ENCODE measurements at places on chromosomes 3 and 15.

GRCh38 chr3:112470788-112471187 lies 28.5 kb downstream of the BTLA start:
- no peak for DNase-seq

GRCh38 chr15:65414841-65415621 lies 7.7 kb downstream of the IGDCC4 start:
- no peak for DNase-seq

- DNase-seq, result no peak
Measured at GRCh38 chr15:71768184-71768583, 42.2 kb upstream of the NR2E3 start.

DNA sequence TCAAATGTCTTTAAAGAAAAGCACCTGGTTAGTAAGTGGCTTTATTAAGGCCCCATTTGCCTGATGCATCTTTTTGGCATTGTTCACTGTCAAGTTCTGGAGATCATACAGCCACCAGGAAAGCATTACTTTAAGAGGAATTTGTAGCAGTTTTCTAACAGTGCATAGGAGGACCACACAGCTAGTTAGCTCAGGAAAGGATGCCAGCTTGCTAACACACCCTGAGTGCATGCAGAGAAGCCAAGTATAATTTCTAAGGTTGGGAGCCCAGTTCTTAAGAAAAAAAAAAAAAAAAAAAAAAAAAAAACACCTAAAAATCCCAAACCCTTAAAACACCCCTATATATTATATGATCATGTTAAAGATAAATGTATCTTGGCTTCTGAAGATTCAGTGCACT lies 102.0 kb upstream of the FEZF2 start:
- no peak for DNase-seq

GRCh38 chr3:182479419-182480336 lies 313.6 kb upstream of the ATP11B start:
- no peak for DNase-seq

- no peak for DNase-seq
Measured at GRCh38 chr3:122101646-122102045, 46.5 kb downstream of the CD86 start.

GRCh38 chr15:29736012-29736743 lies 86.1 kb downstream of the TJP1 start:
- DNase-seq, result no peak

DNA sequence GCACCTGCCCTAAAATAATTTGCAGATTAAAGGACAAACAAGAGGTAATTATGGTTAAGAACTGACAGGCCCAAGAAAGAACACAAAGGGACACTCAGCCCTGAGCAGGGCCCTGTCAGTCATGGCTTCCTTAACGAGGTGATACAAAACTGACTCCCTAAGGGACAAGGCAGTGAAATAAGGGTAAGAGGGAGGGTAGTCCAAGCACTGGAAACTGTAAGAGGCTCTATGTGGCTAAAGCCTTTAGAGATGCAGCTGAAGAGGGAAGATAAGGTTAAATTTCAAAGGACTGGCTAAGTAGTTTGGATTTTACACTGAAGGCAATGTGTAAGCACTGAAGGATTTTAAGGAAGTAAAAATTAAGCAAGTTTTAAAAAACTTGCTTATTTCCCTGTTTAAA lies 3.9 kb downstream of the ATR start:
- DNase-seq, result no peak

- no peak for DNase-seq
Measured at GRCh38 chr3:59442046-59442445, 392.2 kb upstream of the CFAP20DC start.

- DNase-seq, result no peak
Measured at GRCh38 chr3:5733995-5734394, 546.5 kb downstream of the EDEM1 start.

DNA sequence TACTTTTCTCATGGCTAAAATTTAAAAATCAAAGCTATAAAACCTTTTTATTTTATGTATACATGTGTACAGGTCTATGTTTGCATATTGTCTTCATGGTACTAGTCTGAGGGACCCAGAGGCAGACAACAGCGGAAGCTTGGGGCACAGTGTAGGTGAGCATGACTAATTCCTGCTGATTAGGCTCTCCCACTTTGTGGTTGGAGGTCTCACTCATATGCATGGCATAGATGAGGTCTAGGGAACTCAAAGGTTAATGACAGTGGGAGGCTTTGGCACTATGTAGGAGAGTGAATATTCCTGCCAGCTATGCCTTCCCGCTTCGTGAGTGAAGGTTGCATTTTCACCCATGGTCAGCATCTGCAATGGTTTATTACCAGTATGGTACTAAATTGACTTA lies 47.5 kb upstream of the AADACL2 start:
- DNase-seq, result no peak

Measured in stimulated activated CD8-positive, alpha-beta memory T cell treated with anti-CD3 and anti-CD28 coated beads, Interleukin-7, amount 100 ng/mL, for 1 hour (primary cell).